ENCODE measurements at places on chromosomes 11 and 22. TPM values are rescaled to one million over a fixed set of nuclear protein-coding genes. Genes with fewer than 3 reads are reported as not detected.

DNA sequence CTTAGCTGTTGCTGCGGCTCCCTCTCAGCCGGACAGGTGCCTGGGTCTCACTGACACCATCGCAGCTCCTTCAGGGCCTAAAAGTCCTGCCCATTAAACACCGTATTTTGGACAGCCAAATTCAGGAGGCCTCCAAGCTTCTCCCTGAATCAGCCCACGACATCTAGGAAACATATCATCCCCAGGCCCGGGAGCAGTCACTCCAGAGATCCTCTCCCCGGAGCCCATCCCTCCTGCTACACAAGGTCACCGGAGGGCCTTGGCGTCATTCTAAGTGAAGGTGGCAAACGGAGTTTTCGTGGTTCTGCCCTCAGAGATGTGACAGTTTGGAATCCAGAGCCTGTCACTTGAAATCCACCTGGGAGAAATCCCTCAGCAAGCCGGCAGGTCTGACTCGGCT is 232.5 kb downstream of the TBC1D22A start:
- peaks cover 7% of the 10 kb centered on the region for H3K4me1 ChIP-seq
- no peak overlapping the region for H3K27ac ChIP-seq
- no peak for DNase-seq

- H3K27me3 ChIP-seq: no peaks in the 10 kb centered on the region
- H3K36me3 ChIP-seq: peaks cover 37% of the 10 kb centered on the region
- peaks cover 23% of the 10 kb centered on the region for H3K4me1 ChIP-seq
- H3K4me3 ChIP-seq: no peak overlapping the region
Measured at GRCh38 chr11:104907521-104908185, 9.4 kb upstream of the CASP12 start.

DNA sequence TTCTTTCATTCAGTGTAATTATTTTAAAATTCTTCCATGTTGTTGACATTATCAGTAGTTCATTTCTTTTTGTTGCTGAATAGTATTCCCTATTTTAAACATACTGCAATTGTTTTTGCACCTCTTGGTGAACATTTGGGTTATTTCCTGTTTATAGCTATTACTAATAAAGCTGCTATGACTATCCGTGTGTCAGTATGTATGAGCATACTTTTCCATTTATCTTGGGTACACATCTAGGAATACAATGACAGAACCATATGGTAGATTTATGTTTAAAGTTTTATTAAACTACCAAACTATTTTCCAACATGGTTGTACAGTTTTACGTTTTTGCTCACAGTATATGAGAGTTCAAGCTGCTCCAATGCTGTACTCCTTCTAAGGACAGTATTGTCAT is 22.0 kb upstream of the FIBIN start:
- no peaks in the 10 kb centered on the region for H3K27me3 ChIP-seq
- H3K36me3 ChIP-seq: no peaks in the 10 kb centered on the region
- no peak for DNase-seq
- H3K4me3 ChIP-seq: no peak overlapping the region

GRCh38 chr11:61482513-61482912 is 26.0 kb upstream of the LRRC10B start:
- no peak overlapping the region for H3K4me3 ChIP-seq
- H3K27ac ChIP-seq: no peak overlapping the region
- H3K36me3 ChIP-seq: no peaks in the 10 kb centered on the region

DNA sequence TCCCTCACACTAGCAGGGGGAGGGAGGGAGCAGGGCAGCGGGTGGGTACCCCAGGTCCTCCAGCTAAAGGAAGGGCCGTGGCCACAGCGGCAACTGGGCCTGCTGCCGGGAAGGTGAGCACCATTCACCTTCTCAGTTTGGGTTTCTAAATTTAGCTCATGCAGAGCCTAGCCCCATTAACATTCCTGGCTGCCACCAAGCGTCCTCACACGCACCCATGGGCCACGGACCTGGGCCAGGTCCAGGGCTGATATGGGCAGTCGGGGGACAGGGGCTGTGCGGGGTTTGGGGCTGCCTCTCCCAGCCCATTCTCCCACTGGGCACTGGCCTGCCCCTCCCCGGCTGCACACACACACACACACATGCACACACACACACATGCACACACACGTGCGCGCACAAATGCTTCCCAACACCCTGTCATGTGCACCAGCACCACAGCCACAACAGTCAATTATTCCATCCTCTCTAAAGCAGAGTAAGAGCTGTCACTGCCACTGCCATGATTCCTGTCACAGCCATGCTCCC is 28.7 kb downstream of the SYT7 start:
- no peaks in the 10 kb centered on the region for H3K36me3 ChIP-seq
- no peaks in the 10 kb centered on the region for H3K4me1 ChIP-seq
- peaks cover 39% of the 10 kb centered on the region for H3K27me3 ChIP-seq

- no peak overlapping the region for H3K27ac ChIP-seq
- no peaks in the 10 kb centered on the region for H3K36me3 ChIP-seq
- DNase-seq: no peak
Measured at GRCh38 chr11:67644472-67645418, 5.2 kb upstream of the TBX10 start.

APOL1 gene
- total RNA-seq: 50.9 TPM

APOBEC3C gene
- total RNA-seq: 144 TPM

C11orf65 gene
- total RNA-seq: 1.7 TPM
